ENCODE measurements at places on chromosomes 2 and 18.
A peak's percentile ranks its signal among the peaks of the same experiment; 100 is the strongest.

GRCh38 chr18:50298443-50299284, 11.2 kb upstream of the CXXC1 start:
- DNase-seq = no peak

DNA sequence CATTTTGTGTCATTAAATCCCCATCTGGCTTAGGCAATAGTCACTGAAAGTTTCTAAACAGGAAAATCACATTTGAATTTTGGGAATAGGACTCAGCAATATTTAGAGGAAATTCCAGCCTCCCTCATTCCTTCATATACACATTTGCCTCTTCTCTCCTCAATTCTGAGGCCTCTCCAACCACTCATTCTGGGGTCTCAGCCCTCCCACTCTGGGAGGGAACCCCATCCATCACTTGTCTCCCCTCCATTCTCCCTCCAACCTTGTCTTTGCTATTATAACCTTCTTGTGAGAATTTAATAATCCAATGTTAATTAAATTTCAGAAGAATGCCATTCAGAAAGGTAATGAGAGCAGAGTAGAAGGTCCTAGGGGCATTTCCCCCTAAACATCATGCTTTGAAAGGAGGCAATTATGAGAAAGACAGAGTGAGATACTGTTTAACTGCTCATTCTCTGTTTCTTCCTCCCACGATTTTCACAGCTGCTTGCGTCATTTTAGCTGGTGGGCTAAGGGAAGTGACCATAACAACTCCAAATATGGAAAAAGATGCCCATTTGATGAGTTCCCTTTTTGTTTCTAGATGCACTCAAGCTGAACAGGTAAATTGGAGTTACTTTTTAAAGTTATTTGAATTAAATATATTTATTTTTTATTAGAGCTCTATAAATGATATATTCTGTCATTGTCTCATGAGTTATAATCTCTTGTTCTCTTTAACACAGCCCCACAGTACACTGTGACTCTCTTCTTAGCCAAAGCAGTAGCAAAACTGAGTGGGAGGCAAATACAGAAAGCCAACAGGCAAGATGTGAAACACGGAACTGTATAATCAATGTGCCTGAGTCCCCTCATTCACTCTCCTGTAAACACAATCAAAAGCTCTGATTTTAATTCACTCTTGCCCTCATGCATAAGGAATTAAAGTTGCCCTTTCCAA, 135.1 kb downstream of the DLGAP1 start:
- no peak for DNase-seq

DNA sequence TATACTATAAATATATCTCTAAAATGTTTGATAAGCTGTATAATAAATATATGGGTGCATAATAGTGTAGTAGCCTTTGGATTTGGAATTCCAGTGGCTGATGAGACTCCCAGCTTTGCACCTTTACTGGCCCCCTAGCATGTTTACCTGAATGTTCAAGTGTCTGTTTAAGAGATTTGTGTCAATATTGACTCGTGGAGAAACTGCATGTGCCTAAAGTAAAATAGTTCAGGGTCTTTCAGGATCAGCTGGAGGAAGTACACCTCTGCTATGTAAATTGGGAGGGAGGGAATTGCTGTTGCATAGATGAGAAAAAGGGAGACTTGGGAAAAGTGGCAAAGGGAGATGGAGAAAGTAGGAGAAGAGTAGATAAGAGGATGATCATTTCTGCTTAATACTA, 23.9 kb downstream of the ME2 start:
- no peak for DNase-seq

GRCh38 chr2:149383340-149383739, 53.0 kb downstream of the LYPD6 start:
- no peak for DNase-seq

DNA sequence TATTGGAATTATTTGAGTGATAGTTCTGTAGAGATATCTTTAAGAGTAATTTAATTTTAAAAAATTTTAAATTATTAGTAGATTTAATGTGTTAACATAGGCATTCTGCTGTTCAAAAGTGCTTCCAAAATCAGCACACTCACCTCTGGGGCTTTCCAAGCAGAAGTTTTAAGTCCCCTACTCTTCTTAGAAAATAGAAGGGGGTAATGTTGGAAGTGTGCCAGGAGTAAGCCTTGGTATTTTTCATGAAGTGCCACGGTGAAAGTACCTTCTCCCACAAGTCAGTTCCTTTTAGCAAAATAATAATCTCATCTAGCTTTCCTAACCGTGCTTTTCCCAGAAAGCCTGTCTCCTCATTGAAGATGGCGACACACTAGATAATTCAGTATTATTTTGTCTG, 3.9 kb upstream of the TNFRSF11A start:
- no peak for DNase-seq

DNA sequence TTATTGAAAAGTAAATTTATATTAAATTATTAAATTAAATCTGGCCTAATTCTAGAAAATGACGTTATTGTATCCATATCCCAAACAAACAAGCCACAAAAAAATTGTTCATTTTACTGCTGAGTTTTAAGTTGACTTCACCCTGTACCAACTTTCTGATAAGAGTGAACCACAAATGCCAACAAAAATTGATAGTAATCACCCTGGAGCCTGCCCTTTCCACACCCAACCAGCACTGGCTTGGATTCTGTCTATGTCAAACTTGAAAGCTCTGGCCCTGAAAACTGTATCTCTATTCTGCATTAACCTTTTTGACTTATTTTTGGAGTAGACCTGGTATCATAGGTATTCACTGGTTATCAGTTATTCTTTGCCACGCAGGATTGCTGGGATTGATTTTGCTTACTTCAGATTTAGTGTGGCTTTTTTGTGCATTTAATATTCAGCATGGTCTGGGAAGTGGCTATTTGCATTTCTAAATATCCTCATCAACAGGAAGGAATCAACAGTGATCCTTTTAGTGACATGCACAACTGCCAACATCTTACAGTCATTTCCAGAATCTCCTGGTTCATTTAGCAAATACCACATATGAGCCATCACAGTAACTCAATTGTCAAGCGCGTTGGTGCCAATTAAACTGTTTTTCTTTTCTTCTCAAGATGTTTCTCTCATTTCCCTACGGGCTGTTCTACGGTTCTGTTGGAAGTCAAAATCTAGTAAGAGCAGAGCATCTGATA, 11.4 kb upstream of the SRBD1 start:
- DNase-seq = no peak

DNA sequence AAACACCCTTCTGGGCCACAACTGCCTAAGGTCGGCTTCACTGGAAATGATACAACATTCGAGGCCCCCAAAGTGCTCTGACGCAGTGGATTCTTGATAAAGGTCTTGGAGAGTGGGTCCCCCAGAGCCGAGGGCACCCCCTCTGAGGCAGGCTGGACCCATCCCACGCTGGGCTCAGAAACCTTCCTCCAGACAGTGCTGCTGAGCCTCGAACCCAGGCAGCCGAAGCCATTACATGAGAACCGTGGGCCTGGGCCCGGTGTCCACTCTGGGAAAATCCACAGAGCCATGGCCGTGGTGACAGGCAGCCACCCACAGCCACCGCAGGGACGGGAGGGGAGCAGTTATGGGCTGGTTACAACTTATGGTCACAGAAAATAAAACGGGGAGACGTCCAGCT, 81.4 kb upstream of the ID2 start:
- no peak for DNase-seq

- DNase-seq = peak; percentile 15
These were observed 815 bp downstream of the GMCL1 start for GRCh38 chr2:69830045-69830905.

GRCh38 chr2:20667151-20667530, 197 bp downstream of the GDF7 start:
- DNase-seq = no peak

- no peak for DNase-seq
These were observed 10.7 kb upstream of the SULT1C4 start for GRCh38 chr2:108367014-108367413.

GRCh38 chr18:28248653-28249052, 71.7 kb upstream of the CDH2 start:
- DNase-seq = no peak

- peak; percentile 51 for DNase-seq
These were observed 290.3 kb downstream of the TRIB2 start for GRCh38 chr2:13006829-13007717.

DNA sequence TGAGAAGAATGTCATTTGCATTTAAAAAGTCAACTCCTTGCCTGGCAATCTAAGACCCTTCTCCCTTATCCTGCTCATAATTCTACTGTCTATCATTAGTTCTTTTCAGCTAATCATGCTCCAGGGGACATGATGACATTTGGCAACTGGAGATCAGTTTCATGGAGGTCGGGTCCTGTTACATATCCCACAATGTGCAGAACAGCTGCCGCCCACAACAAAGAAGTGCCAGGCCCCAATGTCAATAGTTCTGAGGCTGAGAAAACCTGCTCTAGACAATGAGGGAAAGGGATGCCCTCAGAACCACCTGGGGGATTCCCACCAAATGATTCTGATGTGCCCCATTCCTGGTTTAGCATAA, 53.4 kb upstream of the IL1RL1 start:
- DNase-seq = no peak

DNA sequence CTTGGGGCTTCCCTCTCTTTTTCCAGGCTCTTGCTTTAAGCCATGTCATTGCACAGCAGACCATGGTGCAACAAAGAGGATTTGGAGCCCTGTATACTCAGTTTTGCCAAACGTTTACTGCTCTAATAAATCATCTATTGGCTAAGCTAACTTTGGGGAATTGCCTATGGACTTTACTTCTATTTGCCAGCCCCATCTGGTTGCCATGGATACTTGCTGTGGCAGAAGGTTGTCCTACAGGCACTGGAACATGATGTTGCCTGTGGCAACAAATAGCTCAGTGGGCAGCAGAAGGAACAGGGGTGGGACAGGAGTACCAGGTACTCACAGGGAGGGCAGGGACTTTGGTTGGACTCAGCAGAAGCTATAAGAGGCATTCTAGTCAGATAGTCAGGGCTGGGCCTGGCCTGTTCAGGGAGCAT, 129.7 kb downstream of the CCDC85A start:
- no peak for DNase-seq

GRCh38 chr2:224925061-224925809, 117.0 kb downstream of the DOCK10 start:
- DNase-seq = no peak

GRCh38 chr18:22055466-22056238, 113.7 kb upstream of the GATA6 start:
- DNase-seq = no peak

DNA sequence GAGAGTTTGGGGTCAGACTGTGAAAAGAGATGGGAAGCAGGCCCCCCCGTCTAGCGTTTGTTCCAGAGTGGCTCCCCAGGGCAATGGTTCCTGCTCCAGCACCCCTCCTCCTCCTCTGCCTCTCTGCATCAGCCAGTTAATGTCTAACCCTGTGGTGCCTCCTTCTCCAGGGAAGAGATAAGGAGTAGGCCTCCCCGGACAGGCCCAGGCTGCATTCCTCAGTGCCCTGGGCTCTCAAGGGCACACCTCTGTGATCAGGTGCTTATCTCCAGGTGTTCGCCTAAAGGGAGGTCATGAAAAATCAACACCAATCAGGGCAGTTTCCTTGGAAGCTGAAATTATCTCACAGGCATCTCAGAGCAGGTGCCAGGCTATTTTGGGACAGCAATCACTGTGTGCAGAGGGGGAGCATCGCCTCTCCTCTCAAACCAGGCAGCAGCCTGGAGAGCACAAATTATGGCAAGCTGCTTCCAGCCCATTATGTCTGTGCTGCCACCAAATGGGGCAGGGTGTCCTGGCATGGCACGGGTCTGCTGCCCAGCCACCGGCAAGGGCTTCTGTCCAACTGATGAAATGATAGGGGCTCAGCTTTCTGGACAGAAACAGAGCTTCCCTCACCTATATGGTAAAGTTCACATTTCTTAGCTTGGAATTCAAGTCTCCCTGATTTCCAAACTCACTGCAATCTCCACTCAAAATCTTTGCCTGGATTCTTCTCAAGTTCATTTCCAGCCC, 255.8 kb upstream of the SLC14A2 start:
- DNase-seq = peak; percentile 36

GRCh38 chr2:101998896-101999789, 7.4 kb downstream of the IL1R2 start:
- no peak for DNase-seq

DNA sequence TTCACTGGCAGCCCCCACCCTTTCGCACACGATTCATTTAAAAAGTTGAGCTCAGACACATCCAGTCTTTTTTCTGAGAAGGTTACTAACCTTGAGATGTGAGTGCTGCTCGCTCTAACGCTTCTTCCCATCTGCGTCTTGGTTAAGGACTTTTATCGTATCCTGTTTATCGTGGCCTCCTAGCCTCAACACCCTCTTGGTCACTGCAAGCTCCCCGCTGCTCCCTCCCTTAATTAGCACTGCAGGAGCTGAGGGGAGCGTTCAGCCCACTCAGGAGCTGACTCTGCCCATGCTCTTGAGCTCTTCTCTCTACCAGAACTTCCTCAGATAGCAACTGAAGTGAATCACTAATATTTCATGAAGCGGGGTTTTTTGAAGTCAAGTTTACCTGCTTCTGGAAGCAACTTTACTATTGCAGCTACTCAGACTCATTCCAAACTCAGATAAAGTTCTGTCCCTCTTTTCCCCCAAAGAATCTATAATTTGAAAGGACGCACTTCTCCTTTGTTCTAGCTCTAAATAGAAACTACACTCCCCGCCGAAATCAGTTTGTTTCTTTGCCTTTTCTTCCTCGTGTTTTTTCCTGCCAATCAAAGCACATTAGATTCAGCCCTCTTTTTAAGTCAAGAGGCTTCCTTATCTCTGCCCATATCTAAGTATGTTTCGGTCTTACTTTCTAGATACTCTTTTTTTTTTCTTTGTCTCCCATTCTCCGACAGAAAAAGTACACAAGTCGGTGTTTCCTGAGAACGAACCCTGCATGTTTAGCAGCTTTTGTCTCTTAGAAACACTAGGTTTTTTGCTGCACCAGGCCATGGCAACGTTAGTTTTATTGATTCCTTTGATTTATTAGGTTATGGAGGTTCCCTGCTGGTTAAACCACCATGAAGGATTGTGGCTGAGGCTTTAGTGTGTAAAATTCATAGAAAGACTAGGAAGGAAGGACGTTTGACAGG, 9.3 kb upstream of the CD226 start:
- no peak for DNase-seq

DNA sequence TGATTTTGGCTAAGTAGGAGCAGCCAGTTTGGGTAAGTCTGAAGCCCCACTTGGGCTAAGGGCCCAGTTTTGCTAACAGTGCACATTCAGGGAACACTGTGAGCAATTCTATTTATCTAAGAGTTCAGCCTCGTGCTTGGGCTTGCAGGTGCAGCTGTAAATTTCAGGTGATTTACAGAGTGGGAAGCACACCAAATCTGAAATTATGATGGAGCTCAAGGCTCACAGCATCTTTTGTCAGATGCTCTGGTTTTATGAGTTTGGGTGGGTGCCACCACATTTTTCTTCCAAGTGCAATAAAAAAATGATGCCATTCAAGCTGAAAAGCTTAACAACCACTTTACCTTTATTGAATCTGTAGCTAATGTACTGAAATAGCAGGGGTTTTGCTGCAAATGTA, 671.2 kb downstream of the LRRTM4 start:
- no peak for DNase-seq

GRCh38 chr2:3296182-3296972, 81.2 kb downstream of the EIPR1 start:
- no peak for DNase-seq

- DNase-seq = no peak
These were observed 1.7 kb upstream of the CATIP start for GRCh38 chr2:218354850-218355443.

All from progenitor cell of endocrine pancreas (in vitro differentiated cells).